MCF 10A (cell line): ENCODE measurements at places on chromosomes 7 and 10. TPM values are rescaled to one million over a fixed set of nuclear protein-coding genes. Genes with fewer than 3 reads are reported as not detected.

The GNG11 gene
- 3.9 and 4.6 TPM in 2 replicates for total RNA-seq

DNA sequence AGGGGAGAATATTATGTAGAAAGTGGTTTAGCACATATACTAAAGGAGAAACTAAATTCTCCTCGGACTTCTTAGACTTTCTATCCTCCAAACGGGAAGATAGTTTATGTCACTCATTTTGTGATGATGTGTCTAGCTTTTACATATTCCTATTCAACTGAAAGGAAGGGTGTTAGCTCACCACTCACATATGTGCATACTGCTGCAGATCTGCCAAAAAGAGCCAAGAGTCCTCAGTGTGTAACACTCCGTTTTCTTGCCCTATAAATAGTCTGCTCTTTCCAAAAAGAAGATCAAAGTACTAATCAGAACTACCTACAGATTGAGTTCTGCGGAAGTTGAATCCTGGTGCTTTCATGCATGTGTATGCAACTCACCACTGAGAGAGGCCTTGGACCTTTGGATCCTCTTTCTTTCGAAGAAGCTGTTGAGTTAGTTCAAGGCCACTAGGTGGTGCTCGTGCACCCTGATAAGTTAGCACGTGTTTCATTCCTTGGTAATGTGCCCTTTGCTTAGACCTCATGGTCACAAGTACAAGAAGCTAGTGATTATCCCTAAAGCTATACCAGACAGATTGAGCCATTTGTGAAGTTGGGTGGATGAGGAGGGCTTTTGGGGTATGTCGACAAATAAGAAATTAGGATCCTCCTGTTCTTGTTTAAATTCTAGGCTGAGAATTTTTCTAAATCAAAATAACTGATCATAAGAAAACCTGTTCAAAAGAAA, 14.1 kb downstream of the YAE1 start:
- H3K27me3 ChIP-seq = no peaks in the 10 kb centered on the region
- H3K36me3 ChIP-seq = no peaks in the 10 kb centered on the region
- DNase-seq = peak; percentile 90
- no peak overlapping the region for H3K4me3 ChIP-seq
- peaks cover 12% of the 10 kb centered on the region for H3K4me1 ChIP-seq
- H3K27ac ChIP-seq = no peak overlapping the region

DNA sequence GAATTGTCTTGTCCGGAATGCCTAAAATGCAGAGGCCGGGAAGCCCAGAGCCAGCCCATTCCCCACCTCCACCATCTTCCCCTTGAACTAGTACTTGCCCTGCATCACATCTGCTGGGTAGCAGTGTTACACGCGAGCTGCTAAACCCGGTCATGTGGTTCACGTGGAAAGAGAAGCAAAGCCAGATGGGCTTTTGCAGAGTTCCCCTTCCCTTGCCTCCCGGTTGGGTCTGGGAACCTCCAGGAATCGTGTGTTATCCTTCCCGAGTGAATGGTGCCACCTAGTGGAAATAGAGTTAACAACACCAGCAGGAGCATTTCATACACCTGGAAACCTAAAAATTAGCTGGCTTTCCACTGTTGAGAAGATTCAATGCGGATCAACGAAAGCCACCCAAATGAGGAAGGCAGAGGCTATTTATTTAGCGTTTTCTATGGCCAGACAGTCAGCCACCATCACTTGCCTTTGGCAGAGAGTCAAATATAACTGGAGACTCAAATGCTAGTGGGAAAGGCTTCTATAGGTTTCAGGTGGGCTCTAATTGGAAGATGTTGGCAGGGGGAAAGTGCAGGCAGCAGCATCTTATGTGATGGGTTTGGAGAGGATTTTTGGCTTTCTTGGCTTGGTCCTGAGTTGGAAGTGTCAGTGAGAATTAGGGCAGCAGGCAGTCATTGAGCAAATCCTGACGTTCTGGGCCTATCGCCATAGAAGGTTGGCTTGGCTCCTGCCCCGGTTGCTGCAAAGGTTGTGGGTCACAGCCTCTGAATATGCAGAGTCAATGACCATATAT, 12.9 kb upstream of the DENND2A start:
- H3K36me3 ChIP-seq = peaks cover 4% of the 10 kb centered on the region
- no peak overlapping the region for H3K4me3 ChIP-seq
- H3K27me3 ChIP-seq = no peaks in the 10 kb centered on the region
- peak; percentile 84 for DNase-seq

GRCh38 chr10:112140110-112140970, 43.2 kb downstream of the GPAM start:
- no peaks in the 10 kb centered on the region for H3K27me3 ChIP-seq
- peak; percentile 88 for DNase-seq
- no peak overlapping the region for H3K4me3 ChIP-seq
- H3K4me1 ChIP-seq = no peaks in the 10 kb centered on the region
- H3K27ac ChIP-seq = no peak overlapping the region

DNA sequence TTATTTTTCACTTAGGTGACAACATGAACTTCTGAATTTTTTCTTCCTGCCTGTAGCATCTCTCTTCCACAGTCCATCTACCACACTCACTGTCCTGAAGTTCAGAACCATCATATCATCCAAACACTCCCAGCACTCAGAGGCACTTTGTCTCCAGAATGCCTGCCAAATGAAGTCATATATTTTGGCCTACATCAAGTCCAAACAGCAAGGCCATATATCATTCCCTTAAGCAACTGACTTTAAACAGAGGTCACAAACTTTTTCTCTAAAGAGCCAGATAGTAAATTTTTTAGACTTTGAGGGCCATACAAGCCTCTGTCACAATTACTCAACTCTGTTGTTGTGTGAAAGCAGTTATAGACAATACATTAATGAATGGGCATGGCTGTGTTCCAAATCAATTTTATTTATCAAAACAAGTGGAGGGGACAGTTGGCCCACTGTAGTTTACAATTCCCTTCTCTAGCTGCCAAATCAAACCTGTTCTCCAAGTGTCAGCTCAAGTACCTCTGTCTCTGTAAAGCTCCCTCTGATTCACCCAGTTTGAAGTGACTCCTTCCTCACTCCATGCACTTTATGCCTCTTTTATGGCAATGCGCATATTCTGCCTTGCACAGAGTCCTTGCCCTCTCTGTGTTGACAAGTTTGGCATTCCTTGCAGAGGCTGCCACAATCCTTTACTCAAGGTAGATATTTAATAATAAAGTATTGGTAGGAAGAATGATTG, 305.7 kb downstream of the FZD1 start:
- no peaks in the 10 kb centered on the region for H3K36me3 ChIP-seq
- no peak overlapping the region for H3K4me3 ChIP-seq
- H3K27me3 ChIP-seq = no peaks in the 10 kb centered on the region
- H3K4me1 ChIP-seq = peaks cover 7% of the 10 kb centered on the region
- DNase-seq = no peak
- no peak overlapping the region for H3K27ac ChIP-seq

The TACR2 gene
- total RNA-seq = not detected in 2 replicates

The DNAJC1 gene
- total RNA-seq = 57.8 and 69.5 TPM in 2 replicates

DNA sequence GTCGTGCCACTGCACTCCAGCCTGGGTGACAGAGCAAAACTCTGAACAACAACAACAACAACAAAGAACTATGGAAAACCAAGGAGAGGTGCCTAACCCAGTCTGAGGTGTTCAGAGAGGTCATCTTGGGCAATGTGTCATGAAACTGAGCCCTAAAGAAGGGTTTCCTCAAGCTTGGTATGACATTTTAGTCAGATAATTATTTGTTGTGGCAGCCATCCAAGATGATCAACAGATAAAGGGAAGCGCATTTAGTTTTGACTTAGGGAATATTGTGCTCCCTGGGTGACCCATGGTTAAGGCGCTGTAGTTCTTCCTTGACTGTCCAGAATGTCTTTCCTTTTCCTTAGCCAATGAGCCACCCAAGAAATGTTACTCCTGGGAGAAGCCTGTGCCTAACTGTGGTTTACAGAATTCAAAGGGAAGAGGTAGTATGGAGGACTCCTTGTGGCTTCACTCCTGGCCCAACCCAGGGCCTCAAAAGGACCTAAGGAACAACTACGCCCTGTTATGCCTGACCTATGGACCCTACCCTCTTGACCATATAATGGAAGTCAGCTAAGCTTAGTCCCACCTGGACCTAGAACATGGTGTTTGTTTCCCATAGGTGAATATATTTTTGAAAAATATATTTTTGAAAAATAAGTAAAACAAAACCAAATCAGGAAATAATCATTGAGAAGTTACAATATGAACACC, 42.4 kb downstream of the TPST1 start:
- H3K27me3 ChIP-seq = no peaks in the 10 kb centered on the region
- H3K36me3 ChIP-seq = no peaks in the 10 kb centered on the region
- no peak overlapping the region for H3K27ac ChIP-seq
- H3K4me1 ChIP-seq = peaks cover 14% of the 10 kb centered on the region
- DNase-seq = peak; percentile 16
- no peak overlapping the region for H3K4me3 ChIP-seq

- H3K27ac ChIP-seq = no peak overlapping the region
- no peaks in the 10 kb centered on the region for H3K36me3 ChIP-seq
- no peak overlapping the region for H3K4me3 ChIP-seq
- DNase-seq = no peak
Observed at GRCh38 chr7:138924501-138925225, 56.5 kb downstream of the KIAA1549 start.

DNA sequence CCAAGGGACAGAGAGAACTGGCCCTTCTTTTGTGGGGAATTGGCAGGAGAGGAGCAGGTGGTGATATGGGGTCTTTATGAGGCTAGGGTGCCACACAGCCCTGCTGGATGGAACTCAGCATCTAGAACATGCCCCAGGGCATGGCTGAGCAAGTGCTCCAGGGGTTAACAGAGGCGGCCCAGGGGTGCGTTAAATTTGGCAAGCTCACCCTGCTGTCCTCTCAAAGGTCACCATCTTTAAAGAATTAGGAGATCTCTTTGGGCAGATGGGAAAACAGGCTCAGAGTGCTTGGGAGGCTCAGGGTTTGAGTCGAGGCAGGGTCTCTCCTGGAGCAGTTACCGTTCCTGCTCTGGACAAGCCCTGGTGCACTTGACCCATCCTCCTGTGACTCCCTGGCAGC, 21.4 kb upstream of the UNC5B start:
- no peak overlapping the region for H3K27ac ChIP-seq
- no peaks in the 10 kb centered on the region for H3K27me3 ChIP-seq
- H3K4me1 ChIP-seq = no peaks in the 10 kb centered on the region
- no peaks in the 10 kb centered on the region for H3K36me3 ChIP-seq

DNA sequence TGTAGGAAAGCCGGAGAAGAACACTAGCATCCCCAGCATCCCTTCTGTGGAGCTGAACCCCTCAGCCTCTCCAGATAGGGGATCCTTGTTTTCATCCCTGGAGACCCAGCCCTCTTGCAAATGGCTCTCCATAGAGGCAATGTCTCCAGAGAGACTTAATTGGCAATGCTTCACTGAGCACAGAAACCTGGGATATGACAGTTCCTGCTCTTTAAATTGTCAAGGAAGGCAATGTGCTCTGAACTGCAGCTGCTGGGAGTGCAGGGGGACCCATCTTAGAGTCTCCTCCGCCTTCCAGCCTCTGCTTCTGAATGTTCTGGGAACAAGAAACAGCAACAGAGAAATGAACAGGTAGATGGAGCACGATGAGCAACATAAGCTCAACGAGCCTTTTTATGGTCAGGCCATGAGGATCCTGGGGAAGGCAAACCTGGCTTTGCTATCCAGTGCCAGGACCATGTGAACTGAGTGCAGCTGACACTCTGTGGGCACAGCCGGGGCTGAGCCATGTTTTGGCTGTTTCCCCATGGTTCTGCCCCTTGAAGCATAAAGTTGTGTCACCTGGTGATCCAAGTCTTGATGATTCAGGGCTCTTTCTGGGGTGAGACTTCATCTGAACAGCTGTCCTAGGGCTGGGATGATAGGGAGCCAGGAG, 481.0 kb downstream of the PLXNA4 start:
- H3K4me3 ChIP-seq = no peak overlapping the region
- no peaks in the 10 kb centered on the region for H3K4me1 ChIP-seq
- H3K36me3 ChIP-seq = no peaks in the 10 kb centered on the region
- no peak overlapping the region for H3K27ac ChIP-seq
- peaks cover 22% of the 10 kb centered on the region for H3K27me3 ChIP-seq

- H3K4me1 ChIP-seq = no peaks in the 10 kb centered on the region
- peaks cover 69% of the 10 kb centered on the region for H3K27me3 ChIP-seq
- no peak within 1 kb of the TSS for H3K27ac ChIP-seq
Observed at GRCh38 chr10:25933653-25934608, at the start of gene MYO3A. Gene MYO3A, plus strand, starts transcription at chr10:25934229. Its CDS starts 17,882 bp downstream, at chr10:25952111.

DNA sequence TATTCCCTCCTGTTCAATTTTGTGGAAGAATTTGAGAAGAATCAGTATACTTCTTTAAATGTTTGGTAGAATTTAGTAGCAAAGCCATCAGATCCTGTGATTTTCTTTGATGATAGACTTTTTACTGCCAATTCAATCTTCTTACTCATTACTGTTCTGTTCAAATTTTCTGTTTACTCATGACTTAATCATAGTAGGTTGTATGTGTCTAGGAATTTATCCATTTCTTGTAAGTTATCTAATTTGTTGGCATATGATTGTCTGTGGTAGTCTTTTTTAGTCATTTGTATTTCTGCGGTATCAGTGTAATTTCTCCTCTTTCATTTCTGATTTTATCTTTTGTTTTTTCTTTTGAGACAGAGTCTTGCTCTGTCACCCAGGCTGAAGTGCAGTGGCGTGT, 87.4 kb downstream of the CCDC3 start:
- no peak overlapping the region for H3K4me3 ChIP-seq
- H3K27ac ChIP-seq = peak overlapping the region; percentile 57
- no peak for DNase-seq
- no peaks in the 10 kb centered on the region for H3K36me3 ChIP-seq
- H3K27me3 ChIP-seq = no peaks in the 10 kb centered on the region
- peaks cover 8% of the 10 kb centered on the region for H3K4me1 ChIP-seq

The DOCK4 gene
- total RNA-seq = 28.0 and 31.4 TPM in 2 replicates

DNA sequence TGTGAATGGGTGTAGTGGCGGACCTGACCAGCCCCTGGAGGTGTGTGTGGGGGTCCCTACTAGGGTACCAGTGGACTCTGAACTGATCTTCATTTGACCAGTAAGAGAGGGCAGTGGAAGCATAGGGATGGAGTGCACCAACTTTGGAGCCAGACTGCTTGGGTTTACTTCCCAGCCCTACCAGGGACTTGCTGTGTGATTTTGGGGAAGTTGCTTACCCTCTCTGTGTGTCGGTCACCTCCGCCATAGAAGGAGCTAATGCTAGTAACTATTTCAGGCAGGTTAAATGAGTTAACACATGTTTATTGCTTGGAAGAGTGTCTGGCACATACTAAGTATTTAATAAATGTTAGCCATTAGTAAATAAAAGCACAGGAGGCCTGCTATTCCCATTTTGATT, 6.6 kb downstream of the ADCYAP1R1 start:
- no peak overlapping the region for H3K27ac ChIP-seq
- H3K4me3 ChIP-seq = no peak overlapping the region
- no peaks in the 10 kb centered on the region for H3K36me3 ChIP-seq
- H3K27me3 ChIP-seq = peaks cover 61% of the 10 kb centered on the region
- no peak for DNase-seq

The ANXA11 gene
- 68.5 and 93.8 TPM in 2 replicates for total RNA-seq

DNA sequence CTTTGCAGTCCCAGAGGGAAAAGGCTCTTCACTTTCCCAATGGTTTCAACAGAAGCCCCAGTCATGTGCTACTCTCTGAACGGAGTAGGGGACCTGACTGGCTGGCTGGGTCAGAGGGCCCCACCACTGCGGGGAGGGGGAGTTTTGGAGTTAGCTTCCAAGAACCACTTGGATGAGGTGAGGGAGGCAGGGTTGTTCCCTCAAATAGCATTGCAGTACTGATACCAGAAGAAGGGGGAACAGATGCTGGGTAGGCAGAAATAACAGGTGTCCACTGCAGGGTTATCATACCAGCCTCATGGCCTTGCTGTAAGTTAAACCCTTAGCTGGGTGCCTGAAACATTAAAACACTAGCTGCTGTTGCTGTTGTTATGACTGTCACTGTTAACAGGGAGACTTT, 131.3 kb downstream of the UBE2H start:
- peaks cover 8% of the 10 kb centered on the region for H3K4me1 ChIP-seq
- no peaks in the 10 kb centered on the region for H3K27me3 ChIP-seq
- H3K4me3 ChIP-seq = no peak overlapping the region
